IMR-90 (cell line): ENCODE measurements at places on chromosomes 3 and 15.

DNA sequence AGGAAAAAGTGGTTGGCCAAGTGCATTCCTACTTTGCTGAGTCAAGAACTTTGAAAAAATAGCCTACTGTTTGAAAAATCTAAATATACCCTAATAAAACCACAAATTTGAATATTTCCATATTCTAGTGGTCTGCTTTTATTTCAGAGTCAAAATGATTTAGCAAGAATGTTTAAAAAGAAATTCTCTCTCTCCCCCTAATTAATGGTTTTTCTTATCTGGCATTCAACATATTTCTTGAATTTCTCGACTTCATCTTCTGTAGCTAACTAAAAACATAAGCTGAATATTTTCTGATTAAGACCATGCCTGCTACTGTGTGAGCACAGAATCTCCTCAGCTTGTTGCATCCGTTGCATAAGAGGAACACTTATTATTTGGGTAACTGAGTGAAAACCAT lies 563.5 kb upstream of the TBL1XR1 start:
- peak; percentile 40 for DNase-seq

DNA sequence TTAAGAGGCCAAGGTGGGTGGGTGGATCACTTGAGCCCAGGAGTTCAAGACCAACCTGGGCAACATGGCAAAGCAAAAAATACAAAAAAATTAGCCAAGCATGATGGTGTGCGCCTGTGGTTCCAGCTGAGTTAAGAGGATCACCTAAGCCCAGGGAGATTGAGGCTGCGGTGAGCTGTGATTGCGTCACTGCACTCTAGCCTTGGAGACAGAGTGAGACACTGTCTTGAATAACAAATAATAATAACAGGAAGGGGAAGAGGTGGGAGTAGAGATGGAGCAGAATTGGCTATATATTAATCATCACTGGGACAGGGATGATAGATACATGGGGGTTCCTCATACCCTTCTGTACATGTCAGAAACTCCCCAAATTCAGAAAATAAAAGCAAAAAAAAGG lies 23.8 kb upstream of the NMB start:
- DNase-seq: peak; percentile 49

GRCh38 chr3:140736863-140737460 lies 59.1 kb downstream of the TRIM42 start:
- DNase-seq: no peak

GRCh38 chr15:88708655-88709054 lies 69.8 kb downstream of the ISG20 start:
- DNase-seq: no peak

GRCh38 chr3:197736010-197736490 lies 654 bp downstream of the RUBCN start:
- DNase-seq: no peak

GRCh38 chr15:67407786-67408185 lies 113.1 kb upstream of the C15orf61 start:
- no peak for DNase-seq

DNA sequence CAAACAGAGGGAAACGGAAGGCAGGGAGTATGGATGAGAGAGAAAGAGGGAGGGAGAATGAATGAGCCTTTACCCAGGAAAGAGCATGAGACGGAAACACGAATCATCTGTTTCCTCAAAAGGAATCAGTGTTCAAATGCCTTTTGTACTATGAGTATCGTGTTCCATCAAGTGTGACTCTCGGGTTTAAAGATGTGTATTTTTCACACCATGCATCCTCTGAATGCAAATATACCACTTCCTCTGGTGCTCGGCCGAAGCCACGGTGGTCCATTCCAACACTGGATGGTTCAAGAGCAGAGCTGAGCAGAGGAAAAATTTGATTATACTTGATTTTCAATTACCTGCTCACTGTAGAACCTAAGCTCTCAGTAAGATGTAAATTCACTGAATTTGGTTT lies 505.1 kb downstream of the MECOM start:
- DNase-seq: no peak

DNA sequence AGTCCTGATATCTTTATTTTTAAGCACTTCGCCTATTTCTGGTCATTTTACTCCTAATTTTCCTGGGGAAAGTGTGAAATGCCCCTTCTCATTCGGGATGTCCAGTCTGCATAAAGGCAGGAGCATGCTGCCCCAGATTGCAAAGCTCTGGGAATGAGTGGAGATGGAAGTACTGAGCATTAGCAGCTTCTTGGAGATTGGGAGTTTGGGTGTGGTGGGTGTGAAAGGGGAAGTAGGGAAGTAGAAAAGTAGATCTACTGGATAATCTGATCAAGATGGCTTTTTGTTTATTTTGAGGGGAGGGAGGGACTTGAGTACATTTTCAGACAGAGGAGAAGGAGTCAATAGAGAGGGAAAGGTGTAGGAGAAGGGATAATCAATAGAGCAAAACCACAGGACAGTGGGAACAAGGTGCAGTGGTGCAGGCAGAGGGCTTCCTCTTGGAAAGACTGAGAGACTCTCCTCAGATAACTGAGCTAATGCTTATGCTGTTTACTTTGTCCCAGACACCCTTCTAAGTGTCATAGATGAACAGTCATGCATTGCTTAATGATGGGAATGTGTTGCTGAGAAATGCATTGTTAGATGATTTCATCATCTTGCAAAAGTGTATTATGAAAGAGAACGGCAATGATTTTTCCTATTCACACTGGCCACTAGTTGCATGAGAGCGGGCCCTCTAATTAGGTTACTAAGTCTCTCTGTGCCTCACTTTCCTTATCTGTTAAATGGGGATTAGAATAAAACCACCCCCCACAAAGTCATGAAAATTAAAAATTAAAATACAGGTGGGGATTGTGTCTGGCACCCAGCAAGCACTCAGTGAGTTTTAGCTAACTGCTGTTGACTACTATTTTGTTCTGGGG lies 45.5 kb downstream of the PHLDB2 start:
- peak; percentile 92 for DNase-seq

DNA sequence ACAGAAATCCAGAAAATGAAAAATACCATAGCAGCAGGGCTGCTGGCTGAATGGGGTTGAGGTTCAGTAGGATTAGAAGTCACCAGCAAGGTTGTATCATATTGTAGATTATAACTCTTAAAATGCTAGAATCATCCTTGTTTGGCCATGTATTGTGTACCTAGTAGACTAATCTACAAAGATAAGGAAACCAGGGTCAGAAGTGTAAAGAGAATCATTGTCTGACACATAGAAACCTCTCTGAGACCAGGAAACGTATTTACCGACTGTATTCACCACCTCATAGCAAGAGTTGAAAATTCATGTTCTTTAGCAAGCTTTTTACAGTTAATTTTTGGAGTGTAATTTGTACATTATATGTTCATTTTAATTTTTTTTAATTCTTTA lies 168.8 kb downstream of the ECT2 start:
- DNase-seq: no peak

DNA sequence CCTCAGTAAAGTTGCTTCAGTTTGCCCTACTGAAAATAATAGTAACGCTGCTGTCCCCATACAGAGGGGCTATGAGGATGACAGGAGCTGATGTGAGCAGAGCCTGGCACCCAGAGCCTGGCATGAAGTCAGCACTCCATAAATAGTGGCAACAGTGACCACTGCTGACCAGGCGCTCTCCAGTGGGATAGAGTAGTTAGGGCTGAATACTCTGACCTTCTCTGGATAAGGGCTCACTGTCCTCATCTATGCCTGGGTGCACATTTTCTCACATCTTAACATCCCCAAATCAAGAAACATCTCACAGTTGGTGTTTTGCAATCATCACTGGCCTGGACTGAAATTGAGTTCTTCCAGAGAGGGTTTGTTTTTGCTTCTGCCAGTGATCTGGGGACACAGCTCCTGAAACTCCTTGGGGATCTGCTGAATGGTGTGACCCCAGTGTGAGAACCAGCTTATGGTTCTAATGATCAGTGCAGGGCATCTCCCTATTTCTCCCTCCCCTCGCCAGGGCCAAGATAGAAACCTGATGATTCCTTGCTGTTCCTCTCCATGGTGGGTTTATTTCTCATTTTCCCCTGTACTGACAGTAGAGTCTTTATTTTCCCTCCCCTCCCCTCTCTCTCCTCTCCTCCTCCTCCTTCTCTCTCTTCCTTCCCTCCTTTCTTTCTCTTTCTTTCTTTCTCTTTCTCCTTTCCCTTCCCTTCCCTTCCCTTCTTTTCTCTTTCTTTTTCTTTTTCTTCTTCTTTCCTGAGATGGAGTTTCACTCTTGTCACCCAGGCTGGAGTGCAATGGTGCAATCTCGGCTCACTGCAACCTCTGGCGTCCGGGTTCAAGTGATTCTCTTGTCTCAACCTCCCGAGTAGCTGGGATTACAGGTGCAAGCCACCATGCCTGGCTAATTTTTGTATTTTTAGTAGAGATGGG lies 3.5 kb upstream of the PCSK6 start:
- DNase-seq: no peak
